NCI-H2081 treated with DMSO at 0.1 percent for 48 hours (cell line): ENCODE measurements at places on chromosomes 3 and 15.

DNA sequence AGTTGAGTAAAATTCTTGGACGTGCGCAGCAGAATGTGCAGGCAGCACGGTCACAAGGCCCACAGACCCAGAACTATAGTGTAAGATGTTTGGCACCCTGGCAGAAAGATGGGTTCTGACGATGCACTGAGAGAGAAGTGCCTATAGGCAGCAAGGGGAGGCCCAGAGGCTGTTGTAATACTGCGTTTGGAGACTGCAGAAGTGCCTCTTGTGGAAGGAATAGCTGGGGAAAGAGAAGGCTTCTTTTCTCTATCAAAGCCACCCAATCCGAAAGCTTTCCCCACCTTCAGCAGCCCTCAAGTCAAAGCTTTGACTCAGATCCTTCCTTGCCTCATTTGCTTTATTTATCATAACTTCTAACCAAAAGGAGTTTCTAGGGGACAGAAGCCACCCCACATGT is 5.2 kb upstream of the SIN3A start:
- DNase-seq: no peak

DNA sequence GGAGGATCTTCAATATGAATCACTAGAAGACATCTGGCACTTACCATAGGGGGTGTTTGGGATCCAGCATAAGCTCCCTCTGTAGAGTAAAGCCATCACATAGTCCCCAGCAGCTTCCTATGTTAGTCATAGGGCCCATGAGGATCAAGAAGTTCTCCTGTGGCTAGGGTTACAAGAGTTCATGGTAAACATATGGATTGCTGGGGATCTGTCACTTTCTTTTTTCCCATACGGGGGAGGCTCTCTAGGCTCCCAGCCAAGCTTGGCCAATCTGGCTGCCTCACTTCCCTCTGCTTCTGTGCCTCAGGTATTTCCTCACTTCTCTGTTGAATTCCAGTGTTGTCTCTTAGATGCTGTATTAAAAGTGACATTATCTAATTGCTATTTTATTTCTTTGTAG is 597.9 kb downstream of the PDCD6IP start:
- DNase-seq: no peak

- no peak for DNase-seq
Observed at GRCh38 chr3:190288836-190289235, 33.4 kb downstream of the CLDN1 start.

- no peak for DNase-seq
Observed at GRCh38 chr3:186839874-186840641, 2.5 kb upstream of the ADIPOQ start.

DNA sequence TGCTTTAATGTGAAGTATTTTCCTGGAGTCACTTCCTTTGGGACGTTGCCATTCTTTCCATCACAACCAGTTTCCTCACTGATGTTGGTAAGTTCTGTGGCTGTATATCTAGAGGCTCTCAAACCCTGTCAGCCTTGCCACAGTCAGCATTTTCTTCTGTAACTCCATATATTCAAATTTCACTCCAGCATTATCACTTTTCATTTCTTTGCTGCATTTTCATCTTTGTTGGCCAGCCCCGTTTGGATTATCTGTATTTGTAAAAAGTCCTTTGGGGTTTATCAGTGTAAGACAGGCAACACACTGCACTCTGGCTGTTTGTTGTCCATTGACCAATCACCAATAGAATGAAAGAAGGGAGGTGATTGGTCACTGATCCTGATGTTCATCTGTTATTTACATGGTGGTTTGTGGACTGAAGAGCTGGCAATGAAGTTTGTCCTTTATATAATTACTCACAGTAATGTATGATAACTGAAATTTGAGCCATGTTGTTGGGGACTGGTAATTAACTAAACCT is 20.3 kb downstream of the GMPS start:
- no peak for DNase-seq
